ENCODE measurements at places on chromosomes 2 and 18.

- DNase-seq = peak; percentile 82
Observed at GRCh38 chr2:109031476-109032228, 42.6 kb upstream of the EDAR start.

- no peak for DNase-seq
Observed at GRCh38 chr2:118431165-118431517, 342.9 kb downstream of the INSIG2 start.

DNA sequence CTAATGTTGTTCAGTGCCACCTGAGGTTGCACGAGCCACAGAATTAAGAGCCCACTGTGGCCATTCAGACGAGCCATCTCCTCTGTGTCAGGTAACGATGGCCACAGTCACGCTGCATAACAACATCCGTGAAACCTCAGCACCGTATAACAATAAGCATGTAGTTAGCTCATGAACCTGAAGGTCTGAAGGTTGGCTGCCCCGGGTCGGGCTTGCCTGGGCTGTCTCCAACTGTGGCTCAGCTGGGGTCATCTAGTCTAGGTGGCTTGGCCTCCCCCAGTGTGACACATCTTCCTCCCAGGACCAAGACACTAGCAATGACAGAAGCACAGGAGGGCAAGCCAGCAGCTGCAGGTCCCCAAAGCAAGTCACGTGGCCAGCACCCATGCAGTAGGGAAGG lies 258.0 kb downstream of the GLI2 start:
- DNase-seq = no peak

DNA sequence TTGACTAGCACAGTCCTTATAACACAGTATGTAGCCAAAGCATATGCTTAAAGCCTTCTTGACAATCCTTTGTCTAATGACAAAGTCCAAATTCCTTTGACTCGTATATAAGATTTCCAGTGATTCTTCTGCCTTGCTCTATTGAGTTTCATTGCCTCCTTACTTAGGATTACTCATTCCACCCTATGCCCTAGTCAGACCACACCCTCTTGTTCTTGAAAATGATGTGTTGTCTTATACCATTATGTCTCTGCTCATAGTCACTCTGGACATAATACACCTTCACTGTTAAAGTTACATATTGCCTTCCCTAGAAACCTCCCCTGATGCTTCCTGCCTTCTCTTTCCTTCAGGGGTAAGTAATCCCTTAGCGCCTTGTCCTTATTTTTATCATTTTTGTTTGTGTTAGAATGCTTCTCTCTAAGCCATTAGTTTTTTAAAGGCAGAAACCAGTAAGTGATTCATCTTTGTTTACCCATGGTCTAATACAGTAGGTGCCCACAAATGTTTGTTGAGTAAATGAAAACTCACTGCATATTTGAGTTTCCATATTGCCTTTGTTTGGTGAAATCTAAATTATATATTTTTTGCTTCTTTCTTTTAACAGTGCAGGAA lies 19.3 kb downstream of the GPD2 start:
- no peak for DNase-seq

GRCh38 chr18:50396005-50396660 lies 21.3 kb downstream of the SKA1 start:
- DNase-seq = no peak

- peak; percentile 58 for DNase-seq
Observed at GRCh38 chr2:240648650-240649275, 23.5 kb downstream of the GPR35 start.

DNA sequence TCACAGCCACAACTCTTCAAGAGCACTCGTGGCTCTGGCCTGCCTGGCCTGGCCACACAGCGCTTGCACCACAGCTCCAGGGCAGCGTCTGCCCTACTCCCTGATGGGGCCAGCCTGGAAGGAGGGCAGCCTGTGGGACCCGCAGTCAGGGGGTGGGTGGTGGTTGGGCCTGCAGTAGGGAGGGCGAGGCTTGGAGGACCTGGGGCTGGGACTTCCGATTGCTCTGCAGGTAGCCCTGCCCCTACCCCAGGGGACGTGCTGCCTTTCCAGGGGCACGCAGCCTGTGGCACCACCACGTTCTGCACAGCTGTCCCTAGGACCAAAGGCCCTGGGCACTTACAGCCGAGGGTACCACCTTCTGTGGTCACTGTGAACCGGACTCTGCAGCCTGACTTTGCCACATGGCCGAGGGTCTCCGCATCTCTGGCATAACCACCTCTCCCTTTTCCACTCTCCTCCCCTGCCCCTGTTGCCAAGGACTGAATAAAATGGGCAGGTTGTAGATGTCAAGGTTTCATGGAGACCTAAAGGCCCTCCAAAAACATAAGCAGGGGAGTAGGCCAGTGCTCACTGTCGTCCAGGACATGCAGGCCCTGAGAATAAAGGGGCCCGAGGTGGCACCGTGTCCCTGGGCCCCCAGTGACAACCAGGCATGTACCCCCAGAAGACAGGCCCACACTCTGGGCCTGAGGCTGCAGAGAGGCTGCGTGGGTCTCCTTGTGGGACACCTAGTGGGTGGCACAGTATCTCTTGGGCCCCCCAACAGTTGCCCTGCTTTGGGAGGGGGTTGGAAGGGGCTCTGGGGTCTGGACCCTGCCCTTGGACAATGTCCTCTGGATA lies 87.3 kb downstream of the INHBB start:
- peak; percentile 39 for DNase-seq

DNA sequence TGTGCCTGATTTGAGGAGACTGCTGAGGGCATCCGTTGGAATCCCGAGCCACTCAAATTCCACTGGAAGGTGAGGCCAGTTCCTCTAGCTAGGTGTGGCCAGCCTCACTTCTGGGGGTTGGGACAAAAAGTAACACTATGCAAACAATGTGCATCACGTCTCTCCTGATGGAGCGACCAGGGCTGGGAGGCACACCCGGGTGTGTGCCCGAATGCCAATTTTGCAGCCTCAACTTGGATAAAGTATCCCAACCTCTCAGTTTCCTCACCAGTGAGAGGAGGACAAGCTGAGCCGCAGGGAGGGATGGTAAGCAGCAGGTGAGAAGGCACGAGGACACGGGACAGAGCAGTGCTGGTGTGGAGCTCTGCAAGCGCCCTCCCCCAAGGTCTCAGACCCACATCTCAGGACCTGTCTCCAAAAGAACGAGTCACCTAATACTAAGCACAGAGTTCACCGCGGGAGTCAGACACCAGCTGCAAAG lies 218.3 kb downstream of the HAUS1 start:
- DNase-seq = no peak

- no peak for DNase-seq
Observed at GRCh38 chr2:217444932-217445331, 557.9 kb downstream of the TNS1 start.

GRCh38 chr2:158464426-158465281 lies 7.9 kb downstream of the PKP4 start:
- DNase-seq = no peak

DNA sequence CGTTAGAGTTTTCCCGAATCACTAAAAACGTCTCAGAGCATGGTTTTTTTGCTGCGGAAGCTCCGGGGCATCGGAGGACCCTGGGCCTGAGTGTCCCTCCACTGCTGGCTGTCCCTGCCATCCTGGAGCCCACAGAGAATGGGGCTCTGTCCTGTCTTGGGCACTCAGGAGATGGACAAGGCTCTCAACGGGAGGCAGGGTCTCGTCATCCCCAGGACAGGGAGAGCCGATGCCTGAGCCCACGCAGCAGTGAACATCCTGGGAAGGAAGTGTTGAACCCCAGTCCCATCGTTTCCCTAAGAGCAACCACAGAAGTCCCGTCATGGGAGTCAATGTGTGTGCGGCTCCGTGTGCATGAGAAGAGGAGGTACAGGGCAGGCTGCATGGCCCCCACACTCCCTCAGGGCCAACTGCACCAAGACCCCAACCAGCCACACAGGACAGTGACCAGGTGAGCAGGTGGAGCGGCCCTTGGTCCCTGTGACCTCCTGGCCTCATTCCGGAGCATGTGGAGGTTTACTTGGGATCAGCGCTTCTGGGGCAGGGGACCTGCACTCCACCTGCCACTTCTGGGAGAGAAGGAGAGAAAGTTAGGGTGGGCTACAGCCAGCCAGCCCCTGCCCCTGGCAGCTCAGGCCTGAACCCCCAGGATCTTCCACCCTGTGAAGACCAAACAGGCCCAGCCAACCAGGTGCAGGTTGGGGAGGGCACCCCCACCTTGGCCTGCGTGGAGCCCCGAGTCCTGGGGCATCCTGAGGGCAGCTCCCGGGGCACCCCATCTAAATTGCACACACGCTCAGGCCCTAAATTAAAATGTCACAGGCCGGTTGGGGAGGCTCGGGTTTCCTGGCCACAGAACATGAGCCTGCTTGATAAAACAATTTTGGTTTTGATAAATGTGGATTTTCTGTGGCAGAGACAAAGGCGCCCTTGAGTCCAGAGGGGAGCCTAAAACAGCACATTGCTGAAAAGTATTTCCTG lies 3.1 kb upstream of the SNED1 start:
- DNase-seq = peak; percentile 35

- DNase-seq = no peak
Observed at GRCh38 chr18:37634516-37634915, 68.9 kb upstream of the CELF4 start.

DNA sequence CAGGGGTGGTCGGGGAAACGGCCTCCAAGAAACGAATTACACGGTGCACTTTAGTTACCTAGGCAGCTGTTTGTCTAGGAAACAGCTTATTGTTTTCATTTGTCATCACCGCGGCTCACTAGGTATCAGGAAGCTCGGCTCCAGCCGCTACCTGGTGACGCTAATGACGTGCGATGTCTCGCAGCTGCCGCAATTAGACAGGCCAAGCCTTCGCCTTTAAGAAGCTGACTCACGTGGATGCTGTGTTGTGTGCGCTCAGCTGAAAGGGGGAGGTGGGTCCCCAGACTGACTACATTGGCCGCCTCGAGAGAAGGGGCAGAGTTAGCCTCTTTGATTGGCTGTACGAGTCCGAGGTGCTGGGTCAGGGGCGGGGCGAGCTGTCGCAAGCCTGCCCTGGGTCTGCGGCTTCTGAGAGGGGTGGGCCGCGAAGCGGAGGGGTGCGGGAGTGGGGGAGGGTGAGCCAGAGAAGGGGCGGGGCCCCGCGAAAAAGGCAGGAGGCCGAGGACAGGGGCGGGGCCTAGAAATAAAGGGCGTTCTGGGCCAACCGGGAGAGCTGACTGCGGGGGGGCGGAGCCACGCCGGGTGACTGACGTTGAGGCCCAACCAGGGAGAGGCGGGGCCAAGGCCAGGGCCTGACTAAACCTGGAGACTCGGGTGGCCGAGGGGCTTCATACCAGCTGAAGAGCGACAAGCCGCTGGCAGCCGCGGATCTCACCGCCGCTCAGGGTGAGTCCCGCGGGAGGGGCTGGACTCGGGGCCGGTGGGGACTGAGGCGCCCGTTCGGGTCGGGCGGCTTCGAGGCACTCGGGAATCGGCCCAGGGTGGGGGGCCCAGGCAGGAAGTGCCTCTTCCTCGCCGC lies at the start of gene YPEL5:
Gene YPEL5 (plus strand): TSS at position 671 of the 859 bp plus-strand sequence. CDS start 9,645 bp downstream, outside the sequence.
- peak; percentile 100 for DNase-seq

DNA sequence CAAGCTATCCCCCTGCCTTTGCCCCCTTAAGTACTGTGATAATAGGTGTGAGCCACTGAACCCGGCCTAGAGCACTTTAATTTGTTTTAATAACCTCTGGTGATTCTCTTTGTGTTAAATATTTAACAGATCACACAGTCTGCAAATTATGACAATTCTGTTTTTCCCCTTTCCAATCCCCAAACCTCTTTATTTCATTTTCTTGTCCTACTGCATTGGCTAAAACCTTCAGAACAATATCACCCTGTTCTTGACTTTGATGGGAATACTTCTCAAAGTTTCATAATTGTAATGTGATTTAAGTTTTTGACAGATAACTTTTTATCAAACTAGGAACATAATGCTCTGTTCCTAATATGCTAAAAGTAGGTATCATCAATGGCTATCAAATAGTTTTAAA lies 44.5 kb downstream of the USP37 start:
- DNase-seq = no peak

DNA sequence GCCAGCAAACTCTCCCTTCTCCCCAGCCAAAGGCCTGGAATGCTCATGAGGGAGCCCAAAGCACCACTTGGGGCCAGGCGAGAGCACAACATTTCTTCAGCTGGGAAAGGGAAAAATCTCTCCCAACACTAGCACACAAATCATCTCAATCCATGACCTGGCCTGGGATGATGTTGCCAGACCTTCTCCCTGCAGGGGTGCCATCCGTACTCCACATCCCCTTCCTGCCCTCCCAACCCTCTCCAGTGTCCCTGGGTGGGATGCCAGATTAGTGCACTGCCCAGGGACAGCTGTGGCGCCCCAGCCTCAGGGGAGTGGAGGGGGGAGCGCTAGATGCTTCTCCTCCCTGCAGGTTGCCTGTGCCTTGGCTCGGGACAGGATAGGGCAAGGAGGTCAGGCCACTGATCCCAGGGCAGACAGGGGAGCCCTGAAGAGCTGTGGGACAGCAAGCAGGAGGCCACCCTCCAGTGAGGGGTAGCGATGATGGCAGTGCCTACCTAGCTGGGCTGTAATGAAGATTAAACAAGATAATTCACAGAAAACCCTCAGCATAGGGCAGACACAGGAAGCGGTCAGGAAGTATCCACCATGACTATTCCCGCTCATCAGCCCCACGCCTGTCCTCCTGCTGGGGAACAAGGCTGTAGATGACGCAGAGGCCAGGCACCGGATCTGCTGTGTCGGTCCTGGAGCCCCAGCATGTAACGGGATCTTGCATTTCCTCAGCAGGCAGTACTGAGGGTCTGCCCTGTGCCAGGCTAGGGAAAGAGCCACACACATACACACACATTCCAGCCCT lies 31.1 kb downstream of the SERTAD2 start:
- peak; percentile 91 for DNase-seq

DNA sequence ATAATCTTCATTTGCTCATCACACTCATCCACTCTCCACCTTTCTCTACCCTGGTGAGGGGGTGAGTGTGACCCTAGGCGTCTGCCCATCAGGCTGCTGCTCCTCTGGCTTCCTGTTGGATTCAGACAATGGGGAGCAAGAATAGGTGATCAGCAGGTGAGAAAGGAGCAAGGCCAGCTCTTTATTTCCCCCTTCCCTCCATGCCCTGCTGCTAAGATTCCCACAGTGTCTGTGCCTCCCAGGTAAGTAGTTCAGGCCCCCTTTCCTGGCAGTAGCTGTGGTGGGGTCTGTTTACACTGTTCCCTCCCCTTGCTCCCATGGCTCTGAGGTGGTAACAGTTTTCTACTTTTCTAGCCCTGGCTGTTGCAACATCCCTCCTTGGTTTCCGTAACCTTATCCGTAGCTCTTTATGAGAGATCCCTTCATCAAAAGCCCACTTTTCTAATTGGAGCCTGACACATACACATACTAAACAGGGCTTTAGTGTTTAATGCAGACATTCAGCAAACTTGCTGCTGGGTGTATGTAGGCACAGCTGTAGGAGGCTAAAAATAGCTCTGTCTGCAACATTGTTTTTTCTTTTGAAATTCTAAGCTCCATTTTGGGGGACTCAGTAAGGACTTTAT lies 27.5 kb downstream of the MAP2 start:
- DNase-seq = peak; percentile 76

DNA sequence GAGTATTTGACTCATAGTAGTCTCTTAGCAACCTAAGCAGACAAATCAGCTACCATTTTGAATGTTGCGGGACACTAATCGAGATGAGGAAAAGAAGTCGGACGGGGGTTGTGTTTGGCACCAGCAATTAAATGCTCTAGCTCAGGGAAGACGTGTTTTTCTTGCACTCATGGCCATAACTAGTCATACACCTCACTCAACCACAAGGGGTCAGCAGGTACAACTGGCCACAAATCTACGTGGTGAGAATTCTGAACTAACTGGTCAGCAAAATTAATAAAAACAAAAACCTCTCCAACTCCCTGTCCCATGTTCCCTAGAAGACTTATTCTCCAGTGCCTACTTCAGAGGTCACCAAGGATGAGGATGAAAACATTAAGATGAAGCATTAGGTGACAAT lies 1467.8 kb downstream of the DPP10 start:
- DNase-seq = peak; percentile 53

GRCh38 chr2:140842110-140842509 lies 1288.7 kb downstream of the LRP1B start:
- no peak for DNase-seq

- DNase-seq = no peak
Observed at GRCh38 chr2:42923580-42924417, 131.4 kb upstream of the HAAO start.
